Mesothelial cell of epicardium (in vitro differentiated cells): ENCODE measurements at places on chromosomes 5 and 9.

DNA sequence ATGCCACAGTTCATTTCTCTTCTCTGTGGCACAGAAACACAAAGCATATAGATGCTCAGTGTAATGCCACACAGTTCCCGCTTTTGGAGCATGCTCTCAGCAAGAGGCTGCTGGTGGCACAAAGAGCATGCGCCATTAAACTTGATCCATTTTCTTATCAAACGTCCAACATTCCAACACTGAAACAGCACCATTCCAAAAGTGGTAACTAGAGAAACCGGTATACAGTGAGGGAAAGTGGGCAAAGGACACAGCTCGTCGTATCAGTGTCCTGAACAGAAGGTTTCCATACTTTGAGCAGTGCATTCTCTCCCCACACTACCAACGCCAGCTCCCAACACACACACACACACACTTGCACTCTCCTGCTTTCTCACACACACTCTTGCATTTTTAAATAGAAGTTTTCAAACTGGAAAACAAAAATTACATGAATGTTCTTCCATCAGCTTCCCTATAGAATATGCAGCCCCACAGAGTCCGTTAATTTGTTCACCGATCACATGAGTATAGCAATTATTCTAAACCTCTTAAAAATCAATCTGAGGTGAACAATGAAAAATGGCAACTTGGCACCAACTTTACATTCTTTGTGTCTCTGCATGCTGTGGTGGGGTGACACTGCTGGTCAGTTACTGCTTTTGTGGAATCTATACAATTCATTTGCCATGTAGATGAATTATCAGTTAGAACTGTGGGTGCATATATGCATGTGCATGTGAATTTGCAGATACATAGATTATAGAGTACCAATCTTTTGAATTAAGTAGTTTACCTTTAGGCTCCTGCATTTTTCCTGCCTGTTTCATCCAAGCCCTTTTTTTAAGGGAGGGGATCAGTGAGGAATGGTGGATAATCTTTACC is 5.7 kb downstream of the NFIB start:
- H3K4me3 ChIP-seq = peak overlapping the region; percentile 63
- no peak for DNase-seq
- peaks cover 29% of the 10 kb centered on the region for H3K36me3 ChIP-seq
- H3K27ac ChIP-seq = peak overlapping the region; percentile 67

DNA sequence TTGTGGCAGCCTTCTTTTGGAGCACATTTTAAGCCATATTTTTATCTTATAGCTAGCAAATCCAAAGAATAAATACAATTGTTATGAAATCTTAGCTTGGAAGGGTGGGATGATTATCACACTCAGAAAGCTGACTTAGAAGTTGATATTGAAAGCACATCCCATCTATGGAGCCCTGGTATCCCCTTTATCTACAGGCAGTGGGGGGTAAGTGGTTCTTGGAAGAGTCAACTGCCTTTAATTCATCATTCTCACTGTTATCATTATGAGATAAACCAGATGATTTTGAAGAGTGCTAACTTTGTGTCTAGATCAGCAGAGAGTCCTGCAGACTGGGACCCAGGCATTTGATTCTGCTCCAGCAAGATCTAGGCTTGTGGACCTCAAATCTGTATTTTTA is 3.0 kb downstream of the LCP2 start:
- DNase-seq = no peak
- H3K4me3 ChIP-seq = no peak overlapping the region
- no peaks in the 10 kb centered on the region for H3K4me1 ChIP-seq
- peaks cover 16% of the 10 kb centered on the region for H3K27me3 ChIP-seq
- H3K27ac ChIP-seq = no peak overlapping the region

DNA sequence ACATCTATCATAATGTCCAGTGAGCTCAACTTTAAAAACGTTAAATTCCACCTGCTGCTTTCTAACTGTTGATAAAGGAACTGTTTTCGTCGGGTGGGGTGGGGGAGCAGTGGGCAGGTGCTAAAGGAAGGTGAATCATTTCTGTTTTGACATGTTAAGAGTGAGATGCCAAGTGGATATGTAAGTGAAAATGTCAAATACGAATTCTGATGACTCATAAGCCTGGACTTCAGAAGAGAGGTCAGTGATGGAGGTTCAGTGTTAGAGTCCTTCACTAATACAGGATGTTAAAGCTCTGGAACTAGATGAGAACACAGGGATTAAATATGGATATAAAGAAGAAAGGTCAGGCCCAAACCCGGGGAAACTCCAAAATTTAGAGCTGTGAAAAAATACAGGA is 617.9 kb upstream of the CTNND2 start:
- no peak overlapping the region for H3K4me3 ChIP-seq
- no peak overlapping the region for H3K27ac ChIP-seq
- no peaks in the 10 kb centered on the region for H3K27me3 ChIP-seq
- H3K4me1 ChIP-seq = no peaks in the 10 kb centered on the region
- H3K36me3 ChIP-seq = no peaks in the 10 kb centered on the region

- DNase-seq = no peak
- no peaks in the 10 kb centered on the region for H3K27me3 ChIP-seq
- no peaks in the 10 kb centered on the region for H3K36me3 ChIP-seq
- no peak overlapping the region for H3K27ac ChIP-seq
- H3K4me1 ChIP-seq = peaks cover 5% of the 10 kb centered on the region
Measured at GRCh38 chr9:15244001-15244441, 63.0 kb downstream of the TTC39B start.

DNA sequence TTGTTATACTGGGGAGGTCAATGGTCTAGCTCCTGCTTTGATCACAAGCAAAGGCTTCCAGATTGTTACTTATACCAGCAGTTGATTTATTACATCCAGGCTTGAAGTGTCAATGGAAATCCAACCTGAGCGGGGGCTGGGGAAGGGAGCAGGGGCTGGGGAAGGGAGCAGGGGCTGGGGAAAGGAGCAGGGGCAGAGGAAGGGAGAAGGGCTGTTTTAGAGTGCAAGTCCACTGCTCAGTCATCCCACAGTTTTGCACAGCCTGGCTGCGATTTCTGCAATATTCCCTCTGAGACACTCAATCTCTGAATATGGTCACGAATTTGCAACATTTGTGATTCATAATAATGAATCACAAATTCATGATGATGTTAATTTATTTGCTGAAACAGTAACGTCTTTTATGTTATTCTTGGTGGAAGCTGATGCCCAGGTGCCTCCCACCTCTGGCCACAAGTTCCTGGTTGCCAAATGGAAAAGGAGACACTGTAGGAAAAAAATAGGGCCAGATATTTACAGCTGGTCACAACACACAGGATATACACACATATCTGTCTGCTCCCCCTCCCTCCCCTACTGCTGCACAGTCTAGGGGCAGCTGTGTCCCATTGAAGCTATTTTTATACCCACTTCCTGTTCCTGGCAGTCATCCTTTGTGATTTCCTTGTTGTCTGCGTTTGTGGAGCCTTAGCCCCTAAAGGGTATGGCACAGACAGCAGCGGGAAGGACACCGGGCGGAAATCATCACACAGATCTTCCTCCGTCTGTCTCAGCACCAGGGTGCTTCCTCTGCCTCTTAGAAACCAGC is 325.1 kb downstream of the GADD45G start:
- no peak overlapping the region for H3K27ac ChIP-seq
- no peak overlapping the region for H3K4me3 ChIP-seq
- H3K27me3 ChIP-seq = peaks cover 2% of the 10 kb centered on the region
- H3K36me3 ChIP-seq = no peaks in the 10 kb centered on the region

DNA sequence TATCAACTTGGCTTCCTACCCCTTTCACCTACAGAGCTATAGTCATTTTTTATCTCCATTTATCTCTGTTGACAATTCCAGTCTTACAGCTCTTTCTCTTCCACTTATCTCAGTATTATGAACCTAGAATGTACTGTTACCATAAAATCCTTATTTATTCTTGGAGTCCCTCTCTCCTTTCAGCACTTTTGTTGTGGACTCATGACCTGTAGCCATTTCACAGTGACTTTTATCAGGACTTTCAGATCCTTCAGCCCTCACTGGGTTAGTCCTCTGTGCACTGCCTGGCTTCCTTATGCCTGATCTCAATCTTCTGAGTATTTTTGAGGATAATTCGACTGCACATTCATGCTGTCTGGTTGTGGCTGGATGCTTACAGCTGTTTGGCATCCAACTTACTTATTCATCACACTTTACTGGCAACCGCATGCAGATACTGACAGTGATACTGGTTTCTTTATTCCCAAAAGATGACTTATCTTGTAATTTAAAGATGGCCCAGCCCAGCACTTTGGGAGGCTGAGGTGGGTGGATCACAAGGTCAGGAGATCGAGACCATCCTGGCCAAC is 293.3 kb downstream of the MAN2A1 start:
- no peak overlapping the region for H3K27ac ChIP-seq
- DNase-seq = no peak
- no peaks in the 10 kb centered on the region for H3K36me3 ChIP-seq
- peaks cover 12% of the 10 kb centered on the region for H3K4me1 ChIP-seq
- no peak overlapping the region for H3K4me3 ChIP-seq

DNA sequence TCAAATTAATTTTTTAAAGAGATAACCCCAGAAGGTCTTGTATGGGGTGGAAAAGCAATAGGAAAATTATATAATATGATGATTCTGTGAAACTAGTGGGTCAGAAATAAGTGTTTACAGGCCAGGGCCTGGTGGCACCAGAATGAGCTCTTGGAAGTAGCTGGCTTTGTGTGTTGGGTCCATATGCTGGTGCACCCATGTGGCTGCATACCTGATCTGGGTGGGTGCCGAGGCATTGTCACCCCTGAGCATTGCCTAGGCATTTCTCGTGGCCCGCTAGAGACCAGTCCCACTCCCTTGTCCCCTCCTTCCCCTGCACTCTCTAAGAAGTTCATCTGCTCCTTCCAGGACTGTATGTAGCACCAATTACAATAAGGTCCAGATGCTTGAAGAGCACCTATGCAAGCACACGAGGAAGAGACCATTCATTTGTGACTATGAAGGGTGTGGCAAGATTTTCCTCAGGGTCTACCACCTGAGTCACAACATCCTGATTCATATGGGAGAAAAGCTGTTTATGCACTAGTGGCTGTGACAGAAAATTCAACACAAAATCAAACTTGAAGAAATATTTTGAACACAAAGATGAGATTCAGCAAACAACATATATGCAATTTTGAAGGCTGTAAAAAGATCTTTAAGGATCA is 19.8 kb upstream of the IL33 start:
- H3K27me3 ChIP-seq = peaks cover 26% of the 10 kb centered on the region
- H3K36me3 ChIP-seq = no peaks in the 10 kb centered on the region
- no peak for DNase-seq
- H3K4me3 ChIP-seq = no peak overlapping the region

DNA sequence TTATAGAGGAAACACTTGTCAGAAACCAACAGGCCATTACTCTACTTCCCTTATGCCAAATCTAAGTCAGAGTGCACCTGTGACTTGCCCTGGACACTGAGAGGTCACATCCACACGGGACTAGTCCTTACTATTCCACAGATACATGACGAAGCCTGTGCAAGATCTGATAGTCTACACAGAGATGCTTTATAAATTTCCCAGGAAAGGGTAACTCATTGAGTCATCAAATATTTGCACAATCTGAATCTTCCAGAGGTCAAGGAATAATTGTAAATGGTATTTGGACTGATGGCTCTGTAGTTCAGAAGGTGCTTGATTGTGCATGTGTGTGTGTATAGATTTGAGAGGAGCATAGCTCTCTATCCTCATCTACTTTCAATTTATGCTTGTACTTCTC is 55.2 kb upstream of the JAK2 start:
- H3K27ac ChIP-seq = no peak overlapping the region
- peaks cover 3% of the 10 kb centered on the region for H3K4me1 ChIP-seq
- H3K4me3 ChIP-seq = no peak overlapping the region
- no peaks in the 10 kb centered on the region for H3K36me3 ChIP-seq
- no peaks in the 10 kb centered on the region for H3K27me3 ChIP-seq

- DNase-seq = no peak
- H3K4me1 ChIP-seq = peaks cover 30% of the 10 kb centered on the region
- peaks cover 2% of the 10 kb centered on the region for H3K36me3 ChIP-seq
- no peaks in the 10 kb centered on the region for H3K27me3 ChIP-seq
- no peak overlapping the region for H3K4me3 ChIP-seq
Measured at GRCh38 chr5:72134226-72134899, 27.1 kb downstream of the MAP1B start.

GRCh38 chr5:173488144-173488543 is 128.3 kb downstream of the BOD1 start:
- H3K4me3 ChIP-seq = no peak overlapping the region
- H3K36me3 ChIP-seq = no peaks in the 10 kb centered on the region
- no peak overlapping the region for H3K27ac ChIP-seq
- H3K4me1 ChIP-seq = peaks cover 3% of the 10 kb centered on the region
- no peak for DNase-seq

GRCh38 chr5:6517510-6517909 is 68.9 kb downstream of the UBE2QL1 start:
- peaks cover 29% of the 10 kb centered on the region for H3K4me1 ChIP-seq
- peak overlapping the region; percentile 75 for H3K27ac ChIP-seq
- H3K4me3 ChIP-seq = no peak overlapping the region
- DNase-seq = no peak

- no peaks in the 10 kb centered on the region for H3K4me1 ChIP-seq
- DNase-seq = no peak
- H3K4me3 ChIP-seq = no peak overlapping the region
- H3K27me3 ChIP-seq = no peaks in the 10 kb centered on the region
Measured at GRCh38 chr5:54570916-54571315, 53.4 kb downstream of the SNX18 start.

- no peak for DNase-seq
- no peak overlapping the region for H3K4me3 ChIP-seq
- H3K36me3 ChIP-seq = no peaks in the 10 kb centered on the region
- no peaks in the 10 kb centered on the region for H3K27me3 ChIP-seq
- peaks cover 2% of the 10 kb centered on the region for H3K4me1 ChIP-seq
- H3K27ac ChIP-seq = no peak overlapping the region
Measured at GRCh38 chr5:114387433-114387832, 25.6 kb downstream of the KCNN2 start.

- H3K36me3 ChIP-seq = no peaks in the 10 kb centered on the region
- no peak overlapping the region for H3K27ac ChIP-seq
- peaks cover 8% of the 10 kb centered on the region for H3K4me1 ChIP-seq
- peaks cover 59% of the 10 kb centered on the region for H3K27me3 ChIP-seq
- DNase-seq = peak; percentile 14
Measured at GRCh38 chr5:139912158-139912557, 116.5 kb downstream of the PSD2 start.

DNA sequence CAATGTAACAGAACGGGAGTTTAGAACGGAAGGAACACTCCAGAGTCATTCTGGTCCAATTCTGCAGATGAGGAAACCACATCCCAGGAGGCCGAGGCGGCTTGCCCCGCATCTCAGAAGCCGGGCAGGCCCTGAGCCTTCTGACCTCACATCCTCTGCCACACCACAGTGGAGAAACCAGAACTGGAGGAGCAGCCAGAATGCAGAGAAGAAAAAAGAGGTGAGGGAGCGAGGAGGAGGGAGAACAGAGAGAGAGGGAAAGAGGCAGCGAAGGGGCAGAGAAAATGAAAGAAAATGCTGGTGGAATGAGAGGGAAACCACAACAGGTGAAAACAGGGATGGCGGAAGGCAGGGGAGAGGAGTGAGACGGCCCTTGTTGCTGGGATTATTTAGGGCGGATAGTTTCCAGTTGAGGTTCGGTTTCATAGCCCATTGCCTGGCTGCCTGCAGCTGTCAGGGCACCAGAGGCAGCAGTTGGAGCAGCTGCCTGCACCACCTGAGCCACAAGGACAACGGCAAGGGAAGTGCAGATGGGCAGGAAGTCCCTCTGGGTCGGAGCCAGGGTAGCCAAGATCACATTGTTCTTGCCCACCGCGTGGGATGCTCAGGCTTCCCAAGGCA is at the start of gene HMHB1:
TSS of gene HMHB1 (plus strand) at position 77 of the 621 bp plus-strand sequence.
- DNase-seq = no peak
- H3K27ac ChIP-seq = no peak within 1 kb of the TSS
- H3K27me3 ChIP-seq = peaks cover 12% of the 10 kb centered on the region
- H3K4me1 ChIP-seq = no peaks in the 10 kb centered on the region
- no peak within 1 kb of the TSS for H3K4me3 ChIP-seq
- no peaks in the 10 kb centered on the region for H3K36me3 ChIP-seq
